ENCODE measurements at places on chromosomes 2 and 18.

DNA sequence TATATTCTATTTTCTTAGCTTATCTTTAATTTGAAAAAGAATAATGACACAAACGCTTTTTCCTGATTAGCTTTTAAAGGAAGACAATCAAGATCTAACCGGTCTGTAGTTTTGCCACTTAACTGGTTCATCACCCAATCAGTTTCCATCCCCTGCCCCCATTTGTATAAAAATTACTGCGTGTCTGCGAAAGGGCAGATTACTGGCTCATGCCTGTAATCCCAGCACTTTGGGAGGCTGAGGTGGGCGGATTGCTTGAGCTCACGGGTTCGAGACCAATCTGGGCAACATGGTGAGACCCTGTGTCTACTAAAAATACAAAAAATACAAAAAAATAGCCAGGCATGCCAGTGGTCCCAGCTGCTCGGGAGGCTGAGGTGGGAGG lies 2.4 kb downstream of the CEBPZOS start:
- DNase-seq: no peak

- peak; percentile 60 for DNase-seq
Observed at GRCh38 chr2:157336137-157337010, 10.8 kb upstream of the ERMN start.

GRCh38 chr2:162002623-162003235 lies 71.3 kb downstream of the DPP4 start:
- no peak for DNase-seq

DNA sequence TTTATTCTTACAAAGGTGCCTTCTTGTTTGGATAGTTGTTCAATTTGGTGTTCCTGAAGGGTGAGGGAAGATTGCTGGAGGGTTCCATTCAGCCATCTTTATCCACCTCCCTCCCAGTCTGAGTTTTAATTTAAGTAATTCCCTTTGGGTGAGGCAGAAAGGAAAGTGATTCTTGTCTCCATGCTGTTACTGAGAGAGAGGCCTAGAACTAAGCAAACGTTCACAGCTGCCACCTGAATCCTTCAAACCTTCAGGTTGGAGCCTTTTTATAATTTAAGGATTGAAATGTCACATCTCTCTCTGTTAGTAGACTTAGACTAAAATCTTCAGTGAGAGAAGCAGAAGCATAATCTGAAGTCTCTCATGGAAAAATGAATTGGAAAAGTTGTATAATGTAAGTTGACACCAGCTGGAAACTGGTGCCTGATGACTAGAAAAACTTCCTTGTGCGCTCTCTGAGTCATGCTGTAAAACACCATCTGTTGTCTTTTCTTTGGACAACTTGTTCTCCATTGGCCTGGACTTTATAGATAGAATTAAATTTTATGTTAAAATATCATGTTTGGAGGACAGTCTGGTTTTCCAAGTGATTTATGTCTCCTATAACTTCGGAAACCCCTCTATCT lies 14.6 kb downstream of the STRADB start:
- DNase-seq: peak; percentile 83

- no peak for DNase-seq
Observed at GRCh38 chr2:162782138-162782537, 56.4 kb downstream of the KCNH7 start.

DNA sequence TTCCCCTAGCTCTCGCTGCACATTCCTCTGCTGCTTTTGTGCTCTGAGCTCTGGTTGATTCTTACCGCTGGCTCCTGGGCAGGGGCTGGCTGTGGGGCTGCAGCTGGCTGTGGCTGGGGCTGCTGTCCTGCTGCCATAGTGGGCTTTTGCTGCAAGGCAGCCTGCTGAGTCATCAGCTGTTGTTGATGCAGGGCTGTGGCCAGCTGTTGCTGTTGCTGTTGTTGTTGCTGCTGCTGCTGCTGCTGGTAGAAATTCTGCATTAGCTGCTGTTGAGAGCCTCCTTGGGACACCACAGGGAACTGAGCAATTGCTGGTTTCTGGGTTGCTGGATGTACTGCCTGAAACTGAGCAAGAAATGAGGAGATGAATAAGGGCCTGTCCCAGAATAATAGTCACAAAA lies 77.2 kb upstream of the NFU1 start:
- peak; percentile 43 for DNase-seq

DNA sequence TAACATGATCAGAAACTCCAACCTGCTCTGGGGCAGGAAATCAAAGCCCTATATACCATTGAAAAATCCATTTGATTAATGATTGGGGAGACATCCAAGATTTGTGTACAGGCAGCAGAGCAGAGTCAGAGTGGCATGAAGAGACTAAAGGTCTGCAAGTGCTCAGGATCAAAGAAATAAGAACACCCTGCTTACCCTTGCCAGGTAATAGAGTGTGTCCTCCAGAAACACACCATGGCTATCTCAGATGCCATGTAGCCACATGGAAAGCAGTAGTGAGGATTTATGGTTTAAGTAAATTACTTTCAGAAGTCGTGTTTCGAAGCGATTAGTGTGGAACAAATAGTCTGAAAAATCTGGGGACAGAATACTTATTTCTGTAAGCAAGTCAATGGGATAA lies 592.9 kb downstream of the SUCLG1 start:
- no peak for DNase-seq

GRCh38 chr2:150122871-150123613 lies 364.4 kb downstream of the RND3 start:
- no peak for DNase-seq

DNA sequence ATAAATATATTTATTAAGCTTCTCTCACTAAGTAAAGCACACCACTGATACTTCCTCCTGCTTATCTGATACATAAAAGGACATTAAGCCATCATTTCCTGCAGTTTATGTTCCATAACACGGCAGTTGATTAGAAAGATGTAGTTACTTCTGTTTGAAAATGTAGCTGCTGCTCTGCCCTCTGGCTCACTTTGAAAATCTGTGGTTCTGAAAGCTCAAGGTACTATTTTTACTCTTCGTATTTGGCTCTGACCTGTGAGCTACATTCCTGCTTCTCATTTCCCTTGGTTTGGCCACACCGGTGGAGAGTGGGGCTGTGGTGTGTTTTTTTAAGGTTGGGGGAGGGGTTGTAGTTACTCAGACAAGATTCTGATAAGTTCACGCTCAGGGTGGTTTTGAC lies 12.8 kb upstream of the TTN start:
- DNase-seq: no peak

DNA sequence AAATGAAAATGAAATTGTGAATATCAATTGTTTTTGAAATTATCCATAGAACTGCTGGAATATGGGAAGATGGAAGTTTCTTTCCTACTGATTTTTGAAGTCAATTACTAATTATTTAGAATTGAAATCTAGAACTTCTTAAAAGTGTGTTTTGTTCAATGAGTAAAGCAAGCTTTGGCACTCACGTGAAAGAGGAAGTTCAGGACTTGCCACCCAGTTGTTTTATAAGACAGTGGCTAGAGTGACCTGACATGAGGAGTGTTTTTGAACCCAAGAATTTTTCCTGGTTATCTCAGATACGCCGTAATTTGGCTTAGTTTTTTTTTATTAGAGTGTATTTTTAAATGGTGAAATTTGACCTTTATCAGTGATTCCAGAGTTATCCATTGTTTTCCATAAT lies 3.5 kb downstream of the MXD1 start:
- no peak for DNase-seq

- peak; percentile 73 for DNase-seq
Observed at GRCh38 chr2:68185541-68186164, 28.0 kb downstream of the PNO1 start.

DNA sequence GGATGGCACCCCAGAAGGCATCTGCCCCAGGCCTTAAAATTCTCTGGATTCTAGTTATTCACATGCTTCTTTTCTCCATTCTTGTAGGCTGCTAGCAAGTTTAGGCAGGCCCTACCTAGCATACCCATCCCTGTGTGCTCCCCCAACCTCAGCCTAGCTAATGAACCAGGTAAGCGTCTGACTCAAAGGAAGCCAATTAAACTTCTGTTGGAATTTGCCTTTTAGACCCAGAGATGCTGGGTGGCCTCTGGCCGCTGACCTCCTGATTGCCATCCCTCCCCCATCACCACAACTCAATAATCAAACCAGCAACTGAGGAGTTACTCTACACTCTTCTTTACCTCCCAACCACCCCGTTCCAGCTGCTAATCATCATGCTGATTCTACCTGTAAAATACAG lies 19.0 kb upstream of the CEP68 start:
- no peak for DNase-seq

DNA sequence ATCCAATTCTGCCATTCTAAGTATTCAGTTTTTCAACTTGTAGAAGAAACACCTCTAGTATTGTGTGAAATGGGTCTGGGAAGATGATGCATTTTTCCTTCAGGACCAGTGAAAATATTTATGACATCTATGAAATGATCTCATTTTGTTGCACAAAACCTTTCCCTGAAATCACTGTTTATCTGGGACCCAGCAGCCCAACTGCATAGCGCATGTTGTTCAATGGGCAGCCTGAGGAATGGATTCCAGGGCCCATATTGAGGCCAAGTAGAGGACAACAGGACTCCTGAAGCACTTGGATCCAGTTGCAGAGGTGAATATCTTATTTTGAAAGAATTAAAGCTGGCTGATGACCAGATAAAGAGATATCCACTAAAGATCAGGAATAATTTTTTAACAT lies 7.3 kb downstream of the RBMS1 start:
- no peak for DNase-seq

- DNase-seq: peak; percentile 77
Observed at GRCh38 chr2:226977775-226978190, 141.9 kb downstream of the RHBDD1 start.

GRCh38 chr2:7878786-7879482 lies 802.9 kb upstream of the ID2 start:
- DNase-seq: no peak

- DNase-seq: no peak
Observed at GRCh38 chr2:134406736-134407135, 152.9 kb downstream of the MGAT5 start.

GRCh38 chr2:187959821-187960220 lies 331.9 kb upstream of the GULP1 start:
- peak; percentile 43 for DNase-seq

DNA sequence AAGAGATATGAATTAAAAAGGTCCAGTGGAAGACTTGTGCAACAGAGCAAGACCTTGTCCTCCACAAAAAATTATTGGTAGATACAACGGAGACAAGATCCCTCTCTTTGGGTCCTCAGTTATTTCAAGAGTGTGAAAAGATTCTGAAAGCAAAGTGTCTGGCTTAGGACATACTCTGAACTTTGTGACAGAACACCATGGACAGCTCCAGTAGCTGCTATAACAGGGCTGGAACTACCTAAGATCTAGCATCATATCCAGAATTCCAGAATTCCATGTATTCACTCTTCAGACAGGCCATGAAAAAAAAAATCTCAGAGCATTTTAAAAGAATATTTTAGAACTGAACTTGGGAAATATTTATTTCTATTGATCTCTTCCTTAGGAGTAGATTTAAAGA lies 74.8 kb upstream of the ZBTB14 start:
- DNase-seq: no peak

GRCh38 chr18:50277942-50278341 lies 3.4 kb downstream of the MBD1 start:
- DNase-seq: peak; percentile 85

- DNase-seq: no peak
Observed at GRCh38 chr2:94890234-94890633, 19.0 kb downstream of the TEKT4 start.

DNA sequence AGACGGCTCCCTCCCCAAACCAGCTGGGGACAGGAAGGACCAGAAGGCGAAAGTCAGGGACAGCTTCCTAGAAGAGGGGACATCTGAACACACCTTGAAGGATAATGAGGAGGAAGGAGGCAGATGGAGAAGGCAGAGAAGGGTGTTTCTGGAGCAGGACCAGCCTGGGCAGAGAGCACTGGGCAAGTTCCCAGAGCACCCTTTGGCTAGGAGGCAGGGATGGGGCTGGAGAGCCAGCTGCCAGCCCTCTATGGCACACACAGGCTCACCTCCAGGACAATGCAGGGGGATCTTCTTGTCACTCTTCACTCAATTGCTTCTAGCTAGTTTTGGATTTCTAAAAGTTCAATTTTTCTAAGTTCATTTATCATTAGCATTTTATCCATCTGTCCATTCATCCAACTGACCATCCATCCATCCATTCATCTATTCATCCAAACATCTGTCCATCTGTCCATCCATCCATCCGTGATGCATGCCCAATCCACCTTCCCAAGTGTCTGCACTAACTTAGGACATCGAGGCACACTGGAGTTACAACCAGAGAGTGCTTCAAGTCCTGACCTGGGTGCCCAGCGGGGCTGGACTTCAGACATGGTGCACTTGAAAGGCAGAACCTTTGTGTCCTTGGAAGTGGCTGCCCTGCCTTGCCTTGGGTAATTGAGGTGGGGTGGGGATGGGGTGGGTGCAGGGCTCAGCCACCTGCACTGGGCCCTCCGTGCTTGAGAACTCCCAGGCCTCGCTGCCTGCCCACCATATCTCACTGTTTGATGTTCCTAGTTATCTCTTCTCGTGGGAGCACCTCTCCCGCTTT lies 42.5 kb downstream of the INHBB start:
- DNase-seq: no peak

Data from ELR (cell line).